ENCODE measurements at places on chromosomes 3 and 15.
A peak's percentile ranks its signal among the peaks of the same experiment; 100 is the strongest.

- no peak for DNase-seq
Observed at GRCh38 chr3:195543500-195544229, 540 bp upstream of the PPP1R2 start.

DNA sequence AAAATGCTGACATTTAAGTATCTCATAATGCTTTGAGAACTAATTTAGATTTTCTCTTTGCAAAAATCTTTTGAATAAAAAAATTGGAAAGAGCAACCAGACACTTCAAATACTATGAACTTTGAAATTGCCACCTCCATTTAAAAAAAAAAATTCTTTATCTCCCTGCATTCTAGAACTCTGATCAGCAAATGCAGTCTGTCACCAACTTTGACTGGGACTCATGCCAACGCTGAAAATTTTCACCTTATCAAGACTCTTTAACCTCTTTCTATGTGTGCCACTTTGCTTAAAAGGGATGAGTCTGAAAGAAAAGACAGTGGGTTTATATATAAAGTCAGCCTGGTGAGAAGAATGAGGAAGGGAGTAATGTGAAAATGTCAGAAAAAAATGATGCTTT lies 191.2 kb upstream of the ARPP21 start:
- no peak for DNase-seq

- no peak for DNase-seq
Observed at GRCh38 chr3:71360180-71360579, 223.3 kb downstream of the FOXP1 start.

GRCh38 chr3:187902936-187903335 lies 157.7 kb upstream of the BCL6 start:
- no peak for DNase-seq

DNA sequence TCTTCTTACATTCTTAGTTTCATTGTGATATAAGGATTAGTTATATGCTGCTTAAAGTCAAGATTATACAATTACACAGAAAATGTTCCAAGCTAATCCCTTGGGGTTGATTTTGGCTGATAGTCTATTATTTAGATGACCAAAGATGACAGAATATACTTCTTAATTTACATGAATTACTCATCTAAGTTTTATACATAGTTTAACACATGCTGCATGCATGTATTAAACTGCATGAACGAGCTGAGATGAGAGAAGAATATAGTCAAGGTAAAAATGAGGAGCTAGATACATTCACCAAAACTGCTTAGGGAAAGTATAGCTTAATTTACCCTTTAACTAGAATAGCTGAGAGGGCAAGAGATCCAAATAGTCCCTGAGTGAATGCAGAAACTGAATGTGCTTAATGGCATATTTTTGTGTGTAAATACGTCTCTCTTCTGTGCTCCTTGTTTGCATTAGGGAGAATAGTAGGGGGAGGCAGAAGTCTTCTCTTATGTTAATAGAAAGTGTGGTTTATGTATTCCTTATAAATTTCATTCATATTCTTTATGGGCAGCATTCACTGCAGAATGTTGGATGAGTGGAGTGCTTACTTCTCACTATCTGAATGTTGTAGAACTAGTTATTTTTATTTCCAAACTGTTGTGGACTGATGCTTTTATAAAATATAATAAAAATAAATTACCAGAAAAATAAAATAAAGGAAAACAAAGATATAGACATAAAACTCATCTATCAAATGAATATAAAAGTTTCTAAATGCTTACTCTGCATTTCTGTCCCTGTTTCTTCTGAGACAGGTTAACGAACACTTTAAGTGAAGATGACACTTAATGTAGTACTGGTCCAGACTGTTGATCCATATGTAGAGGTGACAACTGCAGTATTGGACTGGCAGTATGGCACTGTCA lies 327.8 kb downstream of the RBMS3 start:
- no peak for DNase-seq

GRCh38 chr15:50064673-50065072 lies 54.4 kb downstream of the ATP8B4 start:
- no peak for DNase-seq

DNA sequence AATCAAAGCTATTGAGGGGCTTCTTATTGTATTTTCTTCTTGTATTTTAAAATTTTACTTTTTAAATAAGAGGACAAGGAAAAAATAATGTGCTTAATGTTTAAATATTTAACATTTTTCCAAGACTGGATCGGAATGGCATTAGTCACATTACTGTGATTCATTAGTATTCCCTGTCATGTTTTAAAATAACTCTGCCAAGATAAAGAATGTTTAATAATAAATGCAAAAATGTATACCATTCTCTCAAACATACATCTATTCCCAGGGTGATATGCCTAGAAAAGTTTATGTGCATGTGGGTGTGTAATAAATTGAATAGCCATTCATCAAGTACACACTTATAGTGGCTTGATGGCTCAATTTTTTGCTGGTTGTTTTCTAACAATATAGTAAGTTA lies 936.1 kb downstream of the PLOD2 start:
- DNase-seq = no peak

GRCh38 chr3:154428286-154429206 lies 1.4 kb downstream of the GPR149 start:
- no peak for DNase-seq

DNA sequence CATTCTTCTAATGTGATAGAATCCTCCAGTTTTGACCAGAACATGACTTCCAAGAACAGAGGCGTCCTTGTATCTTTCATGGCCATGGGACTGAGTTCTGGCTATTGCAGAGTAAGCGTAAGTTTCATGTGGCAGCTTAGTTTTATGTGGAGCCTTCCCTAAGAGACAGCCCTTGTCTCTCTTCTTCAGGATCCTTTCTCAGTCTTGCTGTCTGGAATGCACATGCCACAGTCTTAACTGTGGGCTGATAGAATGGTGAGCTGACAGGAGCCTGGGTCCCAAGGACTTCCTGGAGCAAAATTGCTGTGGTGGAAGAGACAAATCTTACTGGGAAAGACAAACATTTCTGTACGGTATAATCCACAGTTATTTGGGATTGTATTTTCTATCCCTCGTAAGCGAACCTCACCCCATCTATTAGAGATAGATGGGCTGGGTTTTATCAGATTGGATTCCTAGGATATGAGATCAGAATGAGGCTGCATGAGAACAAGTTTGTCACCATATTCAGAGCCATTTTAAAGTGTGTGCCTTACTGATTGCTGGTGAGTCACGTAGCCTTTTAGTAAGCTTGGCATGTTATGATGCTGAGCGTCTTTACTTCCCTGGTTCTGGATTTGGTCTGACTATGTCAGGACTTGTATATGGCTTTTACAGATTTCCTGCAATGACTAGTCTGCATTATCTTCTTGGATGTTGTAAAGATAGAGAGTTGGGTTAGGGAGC lies 32.8 kb downstream of the CDIN1 start:
- no peak for DNase-seq

GRCh38 chr15:65791335-65792137 lies 557 bp downstream of the DENND4A start:
- peak; percentile 21 for DNase-seq

DNA sequence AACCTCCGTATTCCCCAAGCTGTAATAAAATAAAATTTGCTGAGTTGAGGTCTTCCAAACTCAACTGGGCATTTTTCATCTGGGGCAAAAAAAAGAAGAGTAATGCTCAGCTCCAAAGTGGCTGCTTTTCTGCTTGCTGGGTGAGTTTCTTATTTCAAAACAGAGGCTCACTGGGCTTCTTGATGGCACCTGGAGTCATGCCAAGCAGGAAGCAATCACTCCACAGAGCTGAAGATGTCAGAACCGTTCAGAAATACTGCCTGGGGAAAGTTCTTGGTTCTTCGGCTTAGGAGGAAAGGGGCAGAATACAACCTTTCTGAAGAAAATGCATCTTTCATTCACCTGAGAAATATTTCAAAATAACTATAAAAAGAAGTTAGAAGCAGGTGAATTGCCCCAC lies 4.1 kb downstream of the CCR9 start:
- DNase-seq = no peak

GRCh38 chr3:189464799-189465198 lies 166.4 kb upstream of the TP63 start:
- no peak for DNase-seq

GRCh38 chr15:80727196-80727595 lies 32.1 kb downstream of the ABHD17C start:
- DNase-seq = no peak

GRCh38 chr15:81645470-81645869 lies 271.5 kb upstream of the TMC3 start:
- no peak for DNase-seq

DNA sequence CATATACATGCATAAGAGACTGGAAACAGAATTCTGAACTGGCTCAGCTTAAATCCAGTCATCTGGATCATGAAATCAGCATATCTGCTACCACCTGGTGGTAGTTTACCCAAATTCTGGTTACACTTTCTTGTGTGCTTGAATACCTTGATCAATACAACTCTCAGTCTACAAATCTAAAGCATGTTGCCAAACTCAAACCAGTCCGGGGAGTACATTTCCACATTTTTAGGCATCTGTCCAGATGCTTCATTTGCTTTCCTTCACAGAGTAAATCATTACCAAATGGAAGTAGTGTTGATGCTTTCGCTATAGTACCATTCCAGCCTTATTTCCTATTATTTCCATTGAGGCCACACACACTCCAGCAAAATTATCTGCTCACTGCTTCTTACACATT lies 126.4 kb downstream of the P2RY1 start:
- DNase-seq = no peak

Data from stimulated activated CD8-positive, alpha-beta memory T cell treated with anti-CD3 and anti-CD28 coated beads, Interleukin-7, amount 100 ng/mL, for 24 hours (primary cell).